ENCODE measurements at places on chromosomes 3 and 15.

- no peak for DNase-seq
Measured at GRCh38 chr3:179227349-179227748, 23.6 kb downstream of the KCNMB3 start.

DNA sequence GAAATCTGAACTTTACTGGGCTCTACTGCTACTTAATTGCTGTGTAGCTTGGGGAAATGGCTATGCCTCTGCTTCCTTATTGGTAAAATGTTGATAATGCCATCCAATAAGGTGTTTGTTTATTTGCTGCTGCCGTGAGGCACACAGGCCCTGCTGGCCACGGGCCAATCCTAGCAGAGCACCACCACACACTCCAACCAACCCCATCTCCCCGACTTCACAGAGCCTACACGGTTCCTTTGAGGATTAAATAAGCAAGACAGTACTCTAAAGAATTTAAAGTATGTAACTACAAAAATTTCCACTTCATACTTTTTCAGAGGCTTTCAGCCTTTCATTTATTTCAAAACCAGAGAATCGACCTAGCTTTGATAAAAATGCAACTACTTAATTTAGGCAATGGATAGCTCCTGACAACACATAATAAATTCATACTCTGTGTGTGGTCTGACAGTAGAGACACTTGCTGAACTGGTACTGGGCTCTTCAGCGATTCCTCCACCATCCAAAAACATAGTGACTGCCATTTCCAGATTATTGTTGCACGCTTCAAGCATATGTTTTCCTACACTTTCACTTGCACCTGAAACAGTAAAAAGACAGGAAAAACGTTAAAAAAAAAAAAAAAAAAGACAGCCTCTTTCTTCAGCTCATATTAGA, 25.3 kb downstream of the UBXN7 start:
- DNase-seq = no peak

GRCh38 chr3:64741341-64741740, 53.5 kb upstream of the ADAMTS9 start:
- no peak for DNase-seq

- DNase-seq = no peak
Measured at GRCh38 chr3:76664816-76665215, 375.1 kb upstream of the ROBO2 start.

DNA sequence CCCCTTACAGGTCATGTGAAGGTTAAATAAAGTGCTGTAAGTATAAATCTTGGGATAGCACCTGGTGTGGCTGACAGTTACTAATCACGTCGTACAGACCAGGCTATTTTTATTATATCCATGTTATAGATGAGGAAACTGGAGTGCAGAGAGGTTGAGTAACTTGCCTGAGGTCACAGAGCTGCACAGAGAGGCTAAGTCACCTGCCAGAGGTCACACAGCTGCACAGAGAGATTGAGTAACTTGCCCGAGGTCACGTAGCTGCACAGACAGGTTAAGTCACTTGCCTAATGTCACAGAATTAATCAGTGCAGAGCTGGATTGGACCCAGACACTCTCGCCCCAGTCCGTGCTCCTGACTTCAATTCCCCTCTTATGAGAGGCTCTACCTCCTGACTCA, 171.5 kb downstream of the NUP210 start:
- no peak for DNase-seq

DNA sequence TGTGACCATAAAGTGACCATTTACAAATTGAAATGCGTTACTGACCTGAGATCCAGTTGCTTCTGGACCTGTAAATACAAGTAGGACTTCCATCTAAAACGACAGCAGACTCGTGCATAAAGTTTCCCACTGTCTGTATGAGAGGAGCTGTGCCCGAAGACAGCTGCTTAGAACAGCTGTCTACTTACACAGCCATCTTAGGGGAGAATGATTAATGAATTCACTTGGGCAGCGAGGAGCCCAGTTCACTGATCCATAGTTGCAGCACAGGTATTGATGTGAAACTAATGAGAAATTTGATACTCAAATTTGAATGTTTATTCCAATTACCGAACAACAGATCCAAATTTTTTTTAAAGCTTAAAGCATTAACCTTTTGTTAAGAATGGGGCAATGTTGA, 748.1 kb downstream of the NR2F2 start:
- DNase-seq = no peak

- DNase-seq = peak; percentile 64
Measured at GRCh38 chr3:172516318-172517214, 6.7 kb downstream of the TNFSF10 start.

DNA sequence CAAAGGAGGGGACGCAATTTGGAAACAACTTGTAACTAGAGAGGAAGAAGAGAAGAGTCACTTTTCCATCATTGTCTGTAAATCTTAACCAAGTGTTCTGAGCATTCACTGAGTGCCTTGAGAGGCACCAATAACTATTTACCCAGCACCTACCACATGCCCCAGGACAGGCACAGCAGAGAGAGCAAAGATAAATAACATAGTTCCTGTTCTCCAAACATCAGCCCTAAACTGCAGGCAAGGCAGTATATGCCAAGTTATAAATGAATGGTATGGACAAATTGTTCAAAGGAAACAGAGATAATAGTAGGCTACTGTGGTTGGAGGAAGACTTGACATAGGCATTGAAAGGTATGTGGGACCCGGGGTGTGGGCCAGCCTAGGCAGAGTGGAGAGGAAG, 45.6 kb downstream of the ITGB5 start:
- DNase-seq = no peak

DNA sequence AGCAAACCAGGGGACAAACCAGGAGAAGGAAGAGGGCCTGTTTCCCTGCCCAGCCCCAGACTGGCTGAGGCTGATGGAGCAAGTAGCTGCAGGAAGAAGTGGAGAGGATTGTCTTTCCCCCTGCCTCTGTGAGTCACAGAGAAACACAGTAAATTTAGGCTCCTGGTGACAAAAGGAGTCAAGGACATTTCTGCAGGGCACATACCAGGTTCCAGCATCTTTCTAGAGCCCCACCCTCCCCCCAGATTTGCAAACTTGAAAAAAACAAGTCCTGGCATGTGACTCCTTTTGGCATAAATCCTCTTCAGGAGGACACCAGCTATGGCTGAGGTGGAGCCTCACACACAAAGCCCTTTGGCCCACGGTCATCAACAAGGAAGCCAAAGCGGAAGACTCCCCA, 17.8 kb downstream of the PLD1 start:
- DNase-seq = no peak

- no peak for DNase-seq
Measured at GRCh38 chr3:55166576-55167555, 239.0 kb upstream of the LRTM1 start.

DNA sequence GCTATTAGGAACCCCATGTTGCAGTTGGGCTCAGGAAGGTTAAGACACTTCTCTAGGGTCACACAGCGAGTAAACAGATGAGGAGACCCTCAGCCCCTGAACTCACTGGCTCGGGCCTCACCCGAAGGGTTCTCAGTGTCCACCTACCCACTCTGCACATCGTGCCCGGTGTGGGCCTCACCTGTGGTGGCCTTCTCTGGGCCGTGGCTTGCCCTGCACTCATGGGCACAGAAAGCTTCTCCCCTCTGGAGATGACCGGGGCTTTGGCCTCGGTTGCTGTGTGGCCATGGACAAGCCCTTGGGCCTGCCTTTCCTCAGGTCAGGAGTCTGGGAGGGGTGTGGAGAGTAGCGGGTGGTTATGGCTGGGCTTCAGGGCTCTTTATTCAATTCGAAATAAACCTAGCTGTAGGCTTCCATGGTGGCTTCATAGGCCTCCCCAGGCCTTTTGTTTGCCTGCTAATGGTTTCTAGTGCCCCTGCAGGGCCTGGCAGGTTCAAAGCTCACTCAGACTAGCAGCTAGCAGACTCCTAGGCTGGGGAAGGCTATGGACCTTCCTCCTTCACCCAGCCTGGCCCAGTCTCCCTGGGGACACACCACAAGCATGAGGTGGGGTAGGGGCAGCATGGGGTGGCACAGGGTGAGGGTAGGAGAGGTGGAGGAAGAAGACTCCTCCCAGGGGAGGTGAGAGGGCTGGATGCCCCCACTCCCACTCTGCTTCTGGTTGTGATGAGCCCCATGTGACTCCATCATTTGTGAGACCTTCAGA, 103.1 kb downstream of the LINGO1 start:
- no peak for DNase-seq

DNA sequence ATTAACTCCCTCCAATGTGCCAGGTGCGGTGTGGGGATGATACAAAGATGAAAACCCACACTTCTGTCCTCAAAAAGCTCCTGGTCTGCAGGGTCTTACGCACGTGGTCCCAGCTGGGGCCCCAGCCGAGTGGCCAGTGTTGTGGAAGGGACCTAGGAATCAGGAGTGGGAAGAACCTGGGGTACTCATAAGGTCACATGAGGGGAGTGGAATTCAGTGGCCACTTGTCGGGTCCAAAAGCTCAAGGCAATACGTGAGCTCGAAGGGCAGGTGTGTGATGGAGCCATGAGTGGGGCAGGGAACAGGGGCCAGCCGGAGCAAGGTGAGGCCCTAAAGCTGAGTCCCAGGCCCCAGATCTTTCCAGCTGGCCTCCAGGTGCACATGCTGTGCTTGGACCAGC, 260.0 kb upstream of the LYSMD4 start:
- no peak for DNase-seq

DNA sequence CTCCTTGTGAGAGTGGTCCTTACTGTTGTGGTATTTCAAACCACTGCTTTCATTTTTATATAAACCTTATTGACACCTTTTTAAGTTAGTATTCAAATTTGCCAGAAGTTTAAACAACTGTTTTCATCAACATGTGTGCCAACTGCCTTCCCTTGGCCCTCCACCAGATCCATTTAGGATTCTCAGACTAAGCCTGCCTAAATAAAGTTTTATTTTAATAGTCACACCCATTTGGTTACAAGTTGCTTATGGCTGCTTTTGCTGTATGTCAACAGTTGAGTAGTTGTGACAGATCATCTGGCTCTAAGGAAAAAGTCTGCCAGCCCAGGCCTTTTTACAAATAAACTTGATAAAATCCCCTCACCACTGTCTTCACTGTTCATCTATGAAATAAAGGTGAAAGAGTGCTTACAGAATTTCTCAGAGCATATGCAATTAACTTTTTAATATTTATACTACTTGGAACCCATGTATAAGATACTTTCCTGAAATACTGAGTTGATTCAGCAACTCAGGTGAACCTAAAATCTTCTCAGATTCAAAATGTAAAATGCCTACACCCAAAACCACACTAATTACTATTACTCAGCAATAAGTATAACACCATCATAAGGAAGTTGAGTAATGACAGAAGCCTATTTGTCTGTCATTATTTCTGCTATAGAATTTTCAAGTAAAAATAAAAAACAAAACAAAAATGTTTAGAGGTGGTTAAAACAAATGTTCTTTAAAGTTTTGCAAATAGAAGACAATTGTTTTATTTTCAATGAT, 35.1 kb downstream of the PEAK1 start:
- no peak for DNase-seq

- no peak for DNase-seq
Measured at GRCh38 chr3:71244153-71244825, 339.2 kb downstream of the FOXP1 start.

DNA sequence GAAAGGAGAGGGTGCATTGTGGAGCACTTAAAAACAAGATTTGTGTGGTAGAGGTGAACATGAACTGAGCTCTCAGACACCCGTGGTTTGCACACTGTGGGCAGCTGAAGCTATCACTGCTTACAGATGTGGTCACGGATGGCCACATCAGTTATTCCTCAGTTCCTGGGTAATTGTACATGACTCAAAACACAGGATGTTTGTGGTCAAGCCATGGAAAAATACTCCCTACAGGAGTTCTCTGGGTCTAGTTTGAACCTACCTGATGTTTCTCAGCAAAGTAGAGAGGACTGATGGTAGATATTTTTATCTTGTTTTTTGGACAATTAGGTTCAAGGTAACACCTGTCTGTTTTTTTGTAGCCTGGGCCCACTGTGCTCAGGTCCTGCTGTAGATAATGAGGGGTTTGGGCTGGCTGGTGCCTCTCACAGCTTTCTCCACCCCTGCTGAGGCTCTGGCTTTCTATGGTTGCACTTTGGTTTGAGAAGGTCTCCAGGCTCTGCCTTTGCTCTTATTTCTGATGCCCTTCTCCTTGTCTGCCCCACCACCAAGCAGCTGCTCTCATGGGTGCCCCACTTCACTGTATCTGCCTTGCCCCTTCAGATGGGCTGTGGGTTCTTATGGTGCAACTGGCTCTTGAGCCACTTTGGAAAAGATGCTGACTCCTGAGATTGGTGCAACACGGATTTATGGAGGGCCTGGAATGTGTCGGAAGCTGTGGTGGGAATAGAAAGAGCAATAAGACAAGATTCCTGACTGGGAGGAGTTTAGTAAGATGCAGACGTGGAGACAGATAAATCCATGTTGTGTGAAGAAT, 40.1 kb downstream of the CDCP1 start:
- peak; percentile 30 for DNase-seq

DNA sequence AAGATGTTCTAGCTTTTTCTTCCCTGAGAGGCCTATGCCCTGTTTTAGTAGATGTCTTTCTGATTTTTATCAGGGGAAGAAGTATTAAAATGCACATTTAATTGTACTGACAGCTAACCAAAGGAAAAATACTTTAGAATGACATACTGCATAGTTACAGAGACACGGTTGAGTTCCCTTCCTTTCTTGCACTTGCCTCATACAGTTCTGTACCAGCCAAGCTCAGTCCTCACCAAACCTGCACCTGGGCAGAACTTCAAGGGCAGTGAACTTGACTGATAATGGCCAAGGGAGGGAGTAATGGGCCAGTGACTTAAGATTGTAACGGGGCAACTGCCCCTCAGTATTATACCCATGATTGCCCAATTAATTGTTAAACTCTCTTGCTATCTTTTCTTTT, 34.1 kb upstream of the RASGRP1 start:
- DNase-seq = no peak

DNA sequence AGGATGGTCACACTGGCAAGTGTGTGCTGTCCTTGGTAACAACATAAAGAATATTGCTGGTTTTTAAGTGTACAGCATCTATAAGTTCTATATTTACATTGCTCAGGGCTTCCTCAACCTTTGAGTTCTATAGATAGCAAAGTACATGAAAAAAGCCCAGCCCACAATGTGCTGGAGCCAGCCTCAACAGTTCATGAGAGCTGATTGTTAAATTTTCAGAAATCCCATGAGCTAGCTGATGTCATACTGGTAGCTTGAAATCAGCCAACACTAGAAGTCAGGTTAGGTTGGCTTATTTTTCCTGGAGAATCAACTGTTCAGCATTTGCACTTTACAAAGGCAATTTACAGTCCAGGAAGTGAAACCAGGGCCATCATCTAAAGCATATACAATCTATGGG, 102.8 kb downstream of the STRIT1 start:
- no peak for DNase-seq
